Osteocyte (in vitro differentiated cells): ENCODE measurements at places on chromosomes 1 and 21.

DNA sequence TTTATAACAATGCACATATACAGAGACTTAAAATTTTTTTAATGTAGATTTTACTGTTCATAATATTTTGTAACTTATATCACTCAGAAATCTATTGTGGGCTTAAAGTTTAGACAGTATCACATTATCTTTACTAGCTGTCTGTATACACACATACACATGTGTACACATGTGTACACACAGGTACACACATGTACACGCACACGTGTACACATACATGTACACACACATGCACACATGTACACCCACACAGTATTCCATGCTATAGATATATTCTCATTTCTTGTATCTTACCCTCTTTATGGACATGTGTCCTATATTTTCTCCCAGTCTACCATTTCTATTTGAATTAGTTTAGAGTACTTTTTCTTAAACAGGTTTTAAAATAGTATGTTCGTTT lies 123.3 kb downstream of the USP25 start:
- no peak for DNase-seq

- DNase-seq = no peak
Measured at GRCh38 chr1:31785020-31785946, 21.1 kb upstream of the ADGRB2 start.

DNA sequence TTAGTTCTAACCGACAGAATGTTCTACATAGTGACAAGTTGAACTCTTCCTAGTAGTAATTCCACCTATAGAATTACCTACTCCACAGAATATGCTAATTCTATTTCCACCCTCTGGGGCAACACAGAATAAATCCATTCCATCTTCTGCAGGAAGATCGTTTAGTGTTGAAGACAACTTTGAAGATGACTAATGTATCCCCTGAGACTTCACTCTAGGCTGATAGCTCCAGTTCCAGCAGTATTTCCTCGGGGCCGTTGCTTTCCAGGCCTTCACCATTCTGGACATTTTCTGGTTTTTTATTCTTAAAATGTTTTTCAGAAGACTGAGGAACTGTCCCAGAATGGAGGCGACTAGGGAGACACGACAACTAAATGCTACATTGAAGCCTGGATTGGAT lies 61.0 kb upstream of the CSF1 start:
- DNase-seq = no peak

DNA sequence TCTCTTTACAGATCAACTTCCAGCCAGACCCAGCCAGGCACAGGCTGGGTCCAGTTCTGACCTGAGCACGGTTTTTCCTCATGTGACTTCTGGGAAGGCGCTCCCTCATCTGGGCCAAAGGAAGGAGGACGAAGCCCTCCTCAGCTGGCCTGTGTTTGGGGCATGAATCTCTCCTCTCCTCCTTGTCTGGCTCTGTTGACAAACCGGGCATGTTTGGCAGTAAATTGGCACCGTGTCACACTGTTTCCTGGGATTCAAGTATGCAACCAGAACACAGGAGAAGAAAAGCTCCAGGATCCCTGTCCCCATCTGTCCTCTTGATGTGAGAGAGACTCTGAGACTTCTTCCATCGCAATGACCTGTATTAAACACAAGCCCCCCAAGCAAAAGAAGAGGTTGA lies 18.3 kb downstream of the NECAP2 start:
- no peak for DNase-seq

GRCh38 chr21:31887391-31887841 lies 14.6 kb downstream of the HUNK start:
- no peak for DNase-seq

GRCh38 chr1:9361630-9362260 lies 69.1 kb downstream of the SPSB1 start:
- DNase-seq = no peak

DNA sequence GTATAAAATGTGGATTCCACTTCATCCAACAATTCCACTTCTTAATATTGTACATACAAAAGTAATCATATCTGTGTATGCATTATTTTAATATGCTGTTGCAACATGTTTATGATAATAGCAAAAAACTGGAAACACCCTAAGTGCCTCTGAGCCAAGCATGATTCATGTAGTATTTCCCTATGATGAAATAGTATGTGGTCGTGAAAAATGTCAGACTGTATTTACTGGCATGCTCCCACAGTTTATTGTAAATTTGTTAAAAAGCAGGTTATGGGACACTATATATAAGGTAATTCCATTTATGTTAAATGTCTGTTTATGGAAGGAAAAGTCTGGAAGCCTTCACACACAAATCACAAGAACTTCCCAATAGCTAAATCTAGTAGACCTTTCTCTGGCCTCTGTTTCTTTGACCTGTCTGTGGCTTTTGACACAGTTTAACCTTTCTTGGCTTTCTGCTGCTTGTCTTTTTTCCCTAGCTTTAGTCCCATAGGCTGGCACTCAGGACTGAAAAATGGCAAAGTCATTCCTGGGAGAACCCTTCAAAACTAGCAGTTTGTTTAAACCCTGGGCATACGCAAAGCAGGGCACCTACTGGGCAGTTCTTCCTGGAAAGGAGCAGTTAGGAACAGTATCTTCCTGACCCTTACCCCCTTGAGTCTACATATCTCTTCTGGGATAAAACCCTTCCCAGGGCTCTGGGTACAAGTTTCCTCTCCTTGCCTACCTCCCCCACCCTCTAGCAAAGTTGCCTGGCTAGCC lies 65.4 kb upstream of the ARTN start:
- DNase-seq = no peak
